ENCODE measurements at places on chromosomes 6 and 20.

DNA sequence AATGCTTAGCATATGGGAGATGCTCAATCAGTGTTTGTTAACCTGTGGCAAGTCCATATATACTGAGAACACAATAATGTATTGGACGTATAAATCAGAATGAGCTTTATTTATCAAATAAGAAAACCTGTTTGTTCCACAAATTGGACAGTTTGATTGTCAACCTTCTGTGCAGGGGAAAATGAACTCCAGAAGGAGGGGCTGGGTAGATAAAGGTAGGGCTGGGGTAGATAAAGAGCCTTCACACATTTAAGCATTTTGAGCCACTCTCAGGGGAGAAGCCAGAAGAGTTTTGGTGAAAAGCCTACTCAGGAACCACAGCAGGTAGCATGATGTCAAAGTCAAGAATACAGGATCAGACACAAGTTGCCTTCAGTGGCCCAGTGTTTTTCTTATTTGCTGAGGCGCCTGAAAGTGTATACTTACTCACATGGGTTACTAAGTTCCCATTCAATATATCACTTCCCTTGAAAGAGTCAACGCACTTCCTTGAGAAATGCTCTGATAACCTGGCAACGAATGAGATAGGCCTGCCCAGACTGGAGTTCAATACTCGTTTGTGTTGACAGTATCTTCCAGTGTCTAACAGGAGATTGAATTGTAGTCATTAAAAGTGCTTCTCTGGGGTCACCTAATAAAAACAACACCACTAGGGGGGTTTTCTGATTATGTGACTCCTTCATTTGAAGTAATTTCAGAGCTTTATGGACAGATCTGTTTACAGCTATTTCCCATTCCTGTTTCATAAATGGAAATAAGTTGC lies 263.9 kb upstream of the CITED2 start:
- no peak for DNase-seq

DNA sequence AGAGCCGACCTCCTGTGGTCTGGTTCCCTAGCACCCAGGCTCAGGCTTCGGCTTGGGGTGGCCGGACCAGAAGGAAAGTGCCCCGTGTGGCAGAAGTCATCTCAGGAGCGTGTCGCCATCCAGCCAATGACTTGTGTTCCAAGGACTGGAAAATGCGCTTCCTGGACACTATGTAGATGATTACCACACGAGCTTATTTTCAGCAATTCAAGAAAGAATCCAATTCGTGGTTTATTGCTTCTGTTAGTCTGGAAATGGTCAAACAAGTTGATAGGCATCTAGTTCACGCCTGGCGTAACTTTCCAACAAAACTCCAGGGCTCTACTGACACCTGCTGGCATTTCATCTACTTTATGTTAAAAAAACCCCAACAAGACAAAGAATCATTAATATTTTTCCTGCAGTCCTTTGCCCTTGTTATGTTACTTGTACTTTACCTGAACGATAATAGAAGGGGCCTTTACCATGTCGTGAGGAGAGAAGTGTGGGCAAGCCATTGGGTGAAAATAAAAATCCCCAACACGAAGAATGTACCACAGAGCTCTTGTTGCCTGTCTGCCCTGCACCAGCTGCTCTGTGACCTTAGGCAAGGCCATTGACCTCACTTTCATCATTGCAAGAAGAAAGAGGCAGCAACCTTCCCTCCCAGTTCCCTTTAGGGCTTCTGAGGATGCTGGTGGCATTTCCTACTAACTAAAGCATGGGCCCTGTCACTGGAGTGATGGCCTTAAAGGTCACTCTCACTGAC lies 154.7 kb upstream of the LAMP5 start:
- no peak for DNase-seq

DNA sequence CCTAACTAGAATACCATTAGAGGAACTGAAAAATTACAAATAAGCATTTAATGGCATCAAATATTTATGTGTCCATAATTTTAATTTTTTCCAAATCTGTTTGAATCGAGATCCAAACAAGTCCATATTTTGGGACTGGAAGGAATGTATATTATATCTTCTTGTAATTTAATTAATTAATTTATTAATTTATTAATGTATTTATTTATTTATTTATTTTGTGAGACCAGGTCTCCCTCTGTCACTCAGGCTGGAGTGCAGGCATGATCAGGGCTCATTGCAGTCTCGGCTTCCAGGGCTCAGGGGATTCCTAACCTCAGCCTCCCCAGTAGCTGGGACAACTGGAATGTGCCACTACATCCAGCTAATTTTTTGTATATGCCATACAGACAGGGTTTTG lies 453.6 kb downstream of the PRKN start:
- no peak for DNase-seq

GRCh38 chr20:36030149-36030548 lies 61.8 kb downstream of the CNBD2 start:
- DNase-seq: no peak

DNA sequence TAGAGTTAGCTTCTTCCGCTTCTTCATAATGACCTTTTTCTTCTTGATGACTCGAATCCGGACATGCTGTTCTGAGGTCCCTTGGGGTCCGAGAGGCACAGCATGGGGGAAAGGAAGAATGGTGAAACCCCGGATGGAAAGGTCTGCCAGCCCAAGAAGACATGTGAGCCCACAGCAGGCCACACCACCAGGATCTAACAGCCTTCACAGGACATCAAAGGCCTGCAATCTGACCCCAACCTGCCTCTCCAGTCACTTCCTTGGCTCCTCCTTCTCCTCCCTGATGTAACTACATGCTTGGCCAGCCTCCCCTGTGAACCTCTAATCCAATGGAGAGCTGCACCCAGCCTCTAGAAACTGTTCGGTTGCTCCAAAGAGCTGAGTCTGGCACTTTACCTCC lies 1.6 kb downstream of the CPXM1 start:
- no peak for DNase-seq

- DNase-seq: no peak
Observed at GRCh38 chr6:168413018-168413720, 27.8 kb upstream of the SMOC2 start.

DNA sequence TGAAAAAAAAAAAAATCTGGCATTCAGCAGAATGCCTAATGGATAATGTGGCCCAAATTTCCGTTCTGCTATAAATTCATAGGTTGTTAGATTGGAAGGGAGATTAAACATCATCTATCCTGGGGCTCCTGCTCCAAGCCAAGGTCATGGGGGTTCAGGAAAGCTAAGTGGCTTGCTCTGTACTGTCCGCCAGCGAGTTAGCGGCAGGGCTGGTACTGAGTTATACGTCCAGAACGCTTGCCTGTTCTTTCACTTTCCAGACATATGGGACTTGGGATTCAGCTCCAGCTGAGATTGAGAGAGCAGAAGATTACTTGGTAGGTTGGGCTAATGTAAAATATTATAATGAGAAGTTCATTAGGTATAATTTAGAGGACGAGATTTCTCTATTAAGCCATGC lies 858 bp downstream of the RWDD1 start:
- peak; percentile 22 for DNase-seq

DNA sequence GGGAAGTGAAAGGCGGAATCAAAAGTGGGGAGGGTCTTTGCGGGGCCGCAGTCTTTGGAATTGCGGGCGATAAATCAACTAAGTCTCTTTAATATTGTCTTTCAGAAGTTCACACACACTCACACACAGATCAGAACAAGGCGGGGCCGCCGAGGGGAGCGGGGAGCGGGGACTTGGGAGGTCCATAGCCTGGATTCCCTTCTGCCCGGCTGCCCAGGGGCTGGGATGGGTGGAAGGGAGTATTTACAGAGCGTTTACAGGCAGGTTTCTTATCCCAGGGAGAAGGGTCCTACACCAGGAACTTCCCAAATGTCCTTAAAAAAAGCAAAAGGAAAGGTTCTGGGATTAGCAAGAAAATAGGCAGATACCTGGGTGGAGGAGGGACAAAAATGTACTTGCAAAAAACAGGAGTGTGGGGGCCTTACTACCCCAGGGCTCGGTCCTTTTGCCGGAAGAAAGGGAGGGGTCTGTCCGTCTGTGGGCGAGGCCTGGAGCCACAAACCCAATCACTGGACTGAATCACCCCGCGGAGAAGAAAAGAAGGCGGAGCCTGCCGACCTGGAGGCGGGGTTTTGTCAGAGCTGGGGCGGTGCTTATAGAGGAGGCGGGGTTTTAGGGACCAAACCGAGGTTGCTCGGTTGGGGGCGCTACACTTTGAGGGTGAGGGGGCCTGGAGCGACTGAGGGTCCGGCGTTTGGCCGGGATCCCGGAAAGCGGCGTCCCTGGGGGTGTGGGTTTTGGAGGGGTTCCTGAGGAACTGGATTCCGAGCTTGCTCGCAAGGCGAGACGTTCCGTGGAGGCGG lies 3.2 kb downstream of the PRRT1 start:
- peak; percentile 49 for DNase-seq

DNA sequence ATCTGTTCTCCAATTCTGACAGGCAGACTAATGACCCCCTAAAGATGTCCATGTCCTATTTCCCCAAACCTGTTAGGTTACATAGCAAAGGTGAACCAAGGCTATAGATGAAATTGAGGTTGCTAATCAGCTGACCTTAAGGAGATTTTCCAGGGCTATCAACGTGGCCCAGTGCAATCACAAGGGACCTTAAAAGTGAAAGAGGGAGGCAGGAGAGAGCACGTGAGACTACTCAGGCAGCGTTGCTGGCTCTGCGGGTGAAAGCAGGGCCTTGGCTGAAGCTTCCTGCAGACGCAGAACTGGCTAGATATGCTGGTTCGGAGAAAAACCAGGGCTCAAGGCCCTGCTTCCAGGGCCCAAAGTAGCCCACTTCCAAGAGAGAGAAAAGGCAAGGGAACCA lies 78.7 kb downstream of the NCOA7 start:
- no peak for DNase-seq

GRCh38 chr6:1409774-1410465 lies 20.5 kb downstream of the FOXF2 start:
- DNase-seq: no peak

DNA sequence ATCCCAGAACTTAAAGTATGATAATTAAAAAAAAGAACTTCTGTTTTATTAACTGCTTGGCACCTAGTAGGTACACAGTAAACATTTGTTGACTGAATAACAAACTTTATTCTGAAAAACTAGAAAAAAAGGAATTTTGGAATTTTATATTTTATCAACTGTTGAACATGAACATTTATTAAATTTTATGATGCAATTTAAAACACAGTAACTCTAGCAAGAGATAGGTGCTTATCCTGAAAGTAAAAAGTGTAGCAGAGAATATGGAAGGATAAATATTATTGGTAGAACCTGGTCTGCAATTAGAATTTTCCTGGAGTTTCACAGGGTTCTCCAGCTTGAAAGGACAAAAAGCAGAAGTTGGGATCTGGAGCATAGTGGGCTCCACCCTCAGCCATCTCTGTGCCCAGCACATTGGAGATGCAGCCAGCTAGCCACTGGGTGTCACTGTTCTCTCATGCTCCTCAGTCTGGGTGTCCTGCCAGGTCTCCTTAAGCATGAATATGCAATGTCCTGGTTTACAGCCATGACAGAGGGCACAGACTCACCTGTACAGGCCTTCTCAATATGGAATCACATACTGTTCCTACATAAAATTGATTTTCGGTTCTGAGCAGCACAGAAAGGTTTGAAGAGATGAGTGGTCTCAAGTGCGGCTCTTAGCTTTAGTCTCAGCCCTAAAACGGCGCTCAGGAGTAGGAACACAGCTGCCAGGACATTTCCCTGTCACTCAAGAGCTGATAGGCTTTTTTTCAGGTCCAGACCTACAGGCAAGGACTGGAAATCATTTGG lies 31.7 kb upstream of the IL20RA start:
- DNase-seq: peak; percentile 72

All from activated CD4-positive, alpha-beta T cell treated with anti-CD3 and anti-CD28 coated beads, Interleukin-10, Interleukin-2, amounts not matched to agents 100 ng/mL and 50 ng/mL, durations not matched to agents 16 hours and 8 hours (primary cell).